ENCODE measurements at places on chromosomes 5 and 9. TPM values are rescaled to one million over a fixed set of nuclear protein-coding genes. Genes with fewer than 3 reads are reported as not detected.

PTGR1 gene
- total RNA-seq = 46.0 TPM

LRSAM1 gene
- total RNA-seq = 15.4 TPM

FGF10 gene
- not detected for total RNA-seq

C5 gene
- 1.6 TPM for total RNA-seq

NSG2 gene
- not detected for total RNA-seq
